ENCODE measurements at places on chromosomes 11 and 22. TPM values are rescaled to one million over a fixed set of nuclear protein-coding genes. Genes with fewer than 3 reads are reported as not detected.

SLC25A45 gene
- total RNA-seq = 12.8 TPM

C11orf86 gene
- total RNA-seq = not detected

OR51B5 gene
- not detected for total RNA-seq

DNA sequence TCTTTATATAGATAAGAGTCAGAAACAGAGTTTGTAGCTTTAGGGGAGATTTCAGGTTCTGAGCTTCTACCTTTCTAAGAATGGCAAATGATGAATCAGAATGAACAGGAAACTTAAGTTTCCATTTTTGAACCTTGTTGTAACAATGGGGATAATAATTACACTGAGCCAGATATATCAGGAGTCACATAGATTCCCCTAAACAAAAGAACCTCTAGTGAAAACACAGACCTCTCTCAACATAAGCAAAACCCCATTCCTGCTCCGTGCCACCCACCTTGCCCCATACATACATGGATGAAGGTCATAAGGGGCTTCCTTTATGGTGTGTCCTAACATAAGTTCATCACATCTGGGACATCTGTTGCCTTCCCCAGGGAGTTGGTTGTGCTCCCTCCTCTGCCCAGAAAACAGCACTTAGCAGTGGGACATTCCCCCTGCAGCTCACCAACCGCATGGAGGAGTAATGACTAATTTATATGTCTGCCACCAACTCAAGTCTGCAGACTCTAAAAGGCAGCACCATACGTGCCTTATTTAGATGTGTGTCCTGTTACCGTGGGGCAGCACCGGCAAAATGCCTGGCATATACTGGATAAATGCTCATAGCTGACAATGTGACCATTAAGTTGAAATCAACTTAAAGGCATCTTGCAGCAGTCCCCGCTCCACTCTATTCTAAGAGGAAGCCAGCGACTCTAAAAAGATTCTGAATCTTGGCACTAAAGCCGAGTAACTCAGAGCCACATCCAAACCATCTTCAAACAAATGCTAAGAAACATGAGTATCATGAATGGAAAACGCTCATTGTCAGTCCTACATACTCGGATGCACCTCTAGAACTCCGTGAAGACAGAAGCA, 8.0 kb downstream of the JAML start:
- peak; percentile 79 for DNase-seq

DNA sequence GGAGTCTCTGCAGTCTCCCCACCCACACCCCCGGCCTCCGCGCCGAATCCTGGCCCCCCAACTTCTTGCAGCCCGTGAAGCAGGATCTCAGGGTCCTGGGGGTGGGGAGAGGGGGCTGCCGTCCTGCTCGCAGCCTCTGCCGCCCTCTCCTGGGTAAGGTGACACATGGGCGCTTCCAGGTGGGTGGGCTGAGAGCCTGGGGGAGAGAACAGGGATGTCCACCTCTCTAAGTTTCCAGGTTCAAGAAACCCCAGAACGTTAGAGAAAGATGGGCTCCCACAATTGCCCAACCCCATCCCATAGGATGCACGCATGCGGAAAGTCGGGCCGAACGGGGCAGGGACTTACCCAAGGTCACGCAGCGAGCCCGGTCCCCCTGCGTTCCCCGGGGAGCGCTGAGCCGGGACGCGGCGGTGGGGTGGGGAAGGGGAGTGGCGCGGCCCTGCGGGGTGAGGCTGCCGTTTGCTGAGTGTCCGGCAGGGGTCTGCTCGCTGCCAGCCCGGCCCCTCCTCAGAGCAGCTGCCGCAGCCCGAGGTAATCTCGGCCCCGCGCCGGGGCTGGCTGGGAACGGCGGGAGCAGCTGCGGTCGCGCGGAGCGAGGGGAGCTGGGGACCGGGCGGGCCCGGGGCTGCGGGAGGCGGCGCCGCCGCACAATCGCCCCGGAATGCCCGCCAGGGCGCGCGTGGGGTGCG, 705 bp upstream of the CAPN1 start:
- peak; percentile 63 for DNase-seq

GRCh38 chr11:78194490-78194889, 5.8 kb downstream of the USP35 start:
- no peak for DNase-seq

- peak; percentile 63 for DNase-seq
Measured at GRCh38 chr11:18706330-18707243, 8.0 kb downstream of the TMEM86A start.

DNA sequence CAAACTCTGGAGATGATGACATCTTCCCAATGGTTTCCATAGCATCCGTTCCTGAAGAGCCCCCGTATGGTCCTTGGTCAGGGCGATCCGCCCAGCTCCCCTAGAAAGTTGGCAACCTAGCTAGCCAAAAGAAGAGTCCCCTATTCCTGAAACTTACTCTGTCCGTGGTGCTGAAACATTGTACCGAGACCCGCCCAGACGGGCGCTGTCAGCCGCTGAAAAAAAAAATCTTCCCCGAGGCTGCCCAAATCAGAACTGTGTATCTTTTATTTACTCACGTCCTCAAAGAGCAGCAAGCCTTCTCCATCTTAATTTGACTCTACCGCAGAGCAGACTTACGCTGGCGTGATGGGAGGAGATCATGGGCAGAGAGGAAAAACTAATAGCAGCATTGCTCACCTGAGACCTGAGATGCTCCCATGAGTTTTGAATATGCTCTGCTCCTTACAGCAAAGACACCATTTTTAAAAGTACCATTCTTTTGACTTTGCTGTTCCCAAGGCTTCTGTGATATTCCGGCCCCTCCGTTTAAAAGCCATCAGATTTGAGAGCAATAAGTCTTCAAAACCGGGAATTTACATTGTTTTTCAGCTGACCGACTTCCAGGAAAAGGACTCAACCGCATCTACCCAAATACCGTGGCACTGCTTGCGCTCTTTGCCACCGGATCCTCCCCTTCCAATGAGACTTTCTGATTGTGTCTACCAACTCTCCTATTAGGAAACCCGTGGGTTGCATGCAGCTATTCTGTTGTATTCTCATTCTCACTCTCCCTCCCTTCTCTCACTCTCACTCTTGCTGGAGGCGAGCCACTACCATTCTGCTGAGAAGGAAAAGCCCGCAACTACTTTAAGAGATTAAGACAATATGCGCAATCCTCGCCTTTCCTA, at the start of gene SLC17A6:
Gene SLC17A6 (plus strand): TSS at position 786 of the 890 bp plus-strand sequence. CDS start 153 bp downstream, outside the sequence.
- peak; percentile 29 for DNase-seq

Measured in activated CD8-positive, alpha-beta T cell treated with anti-CD3 and anti-CD28 coated beads for 36 hours (primary cell).